ENCODE measurements at places on chromosomes 16 and 17.

- DNase-seq = no peak
These were observed 8.7 kb upstream of the CAVIN1 start for GRCh38 chr17:42431758-42432161.

GRCh38 chr16:84528322-84528721 lies 23.9 kb upstream of the MEAK7 start:
- DNase-seq = no peak

DNA sequence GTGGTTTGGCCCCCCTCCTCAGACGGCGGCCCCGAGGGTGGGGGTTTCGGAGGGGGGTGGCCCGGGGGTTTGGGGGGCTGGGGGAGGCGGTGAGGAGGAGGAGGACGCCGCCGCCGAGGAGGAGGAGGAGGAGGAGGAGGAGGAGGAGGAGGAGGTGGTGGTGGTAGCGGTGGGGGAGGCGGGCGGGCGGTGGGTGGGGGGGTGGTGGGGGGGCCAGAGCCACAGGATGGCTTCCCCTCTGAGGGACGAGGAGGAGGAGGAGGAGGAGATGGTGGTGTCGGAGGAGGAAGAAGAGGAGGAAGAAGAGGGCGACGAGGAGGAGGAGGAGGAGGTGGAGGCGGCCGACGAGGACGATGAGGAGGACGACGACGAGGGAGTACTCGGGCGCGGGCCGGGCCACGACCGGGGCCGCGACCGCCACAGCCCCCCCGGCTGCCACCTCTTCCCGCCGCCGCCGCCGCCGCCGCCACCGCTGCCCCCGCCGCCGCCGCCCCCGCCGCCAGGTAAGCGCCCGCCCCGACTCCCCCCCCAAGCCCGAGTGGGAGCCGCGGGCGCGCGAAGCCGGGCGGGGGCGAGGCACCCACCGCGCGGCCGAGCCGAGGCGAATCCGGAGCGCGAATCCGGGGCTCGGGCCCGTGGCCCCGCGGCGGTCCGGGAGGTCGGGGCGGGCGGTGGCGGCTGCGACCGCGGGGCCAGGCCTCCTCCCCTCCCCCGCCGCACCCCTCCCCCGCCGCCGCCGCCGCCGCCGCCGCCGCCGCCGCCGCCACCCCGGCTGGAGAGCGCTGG lies 3.8 kb upstream of the CHD3 start:
- no peak for DNase-seq

DNA sequence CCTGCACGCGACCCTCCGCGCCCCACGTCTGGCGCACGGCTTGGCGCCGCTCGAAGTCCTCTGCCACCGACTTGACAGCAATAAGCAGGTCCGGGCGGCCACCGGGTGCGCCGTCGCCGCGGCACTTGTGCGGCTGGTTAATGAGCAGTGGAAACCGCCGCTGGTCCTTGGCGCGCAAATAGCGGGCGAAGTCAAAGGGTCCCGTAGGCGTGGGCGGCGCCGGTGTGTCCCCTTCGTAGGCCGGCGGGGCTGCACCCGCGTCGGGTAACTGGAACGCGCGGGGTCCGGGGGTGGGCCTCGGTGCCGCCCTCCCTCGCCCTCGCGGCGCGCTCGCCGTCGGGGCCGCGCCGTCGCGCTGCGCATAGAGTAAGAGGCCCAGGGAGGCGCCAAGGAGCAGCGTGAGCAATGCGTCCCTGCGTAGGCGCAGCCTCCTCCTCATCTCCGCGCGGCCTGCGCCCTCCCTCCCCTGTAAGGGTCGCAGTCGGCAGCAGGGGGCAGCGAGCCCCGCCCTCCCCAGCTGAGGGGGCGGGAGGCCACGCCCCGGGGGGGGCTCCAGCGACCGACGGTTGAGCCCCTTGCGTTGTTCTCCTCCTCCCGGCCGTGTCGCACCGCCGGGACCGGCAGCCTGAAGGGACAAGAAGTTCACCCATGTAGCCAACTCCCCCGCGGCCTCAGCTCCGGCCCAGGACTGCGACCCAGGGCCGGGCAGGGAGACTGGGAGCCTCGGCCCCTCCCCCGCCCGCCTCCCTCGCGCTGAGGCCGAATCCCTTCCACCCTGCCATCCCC lies 558 bp downstream of the B3GNT9 start:
- peak; percentile 83 for DNase-seq

GRCh38 chr17:48595278-48595999 lies 1.9 kb upstream of the HOXB5 start:
- DNase-seq = no peak

GRCh38 chr17:73952480-73953205 lies 250.8 kb upstream of the RPL38 start:
- peak; percentile 92 for DNase-seq

DNA sequence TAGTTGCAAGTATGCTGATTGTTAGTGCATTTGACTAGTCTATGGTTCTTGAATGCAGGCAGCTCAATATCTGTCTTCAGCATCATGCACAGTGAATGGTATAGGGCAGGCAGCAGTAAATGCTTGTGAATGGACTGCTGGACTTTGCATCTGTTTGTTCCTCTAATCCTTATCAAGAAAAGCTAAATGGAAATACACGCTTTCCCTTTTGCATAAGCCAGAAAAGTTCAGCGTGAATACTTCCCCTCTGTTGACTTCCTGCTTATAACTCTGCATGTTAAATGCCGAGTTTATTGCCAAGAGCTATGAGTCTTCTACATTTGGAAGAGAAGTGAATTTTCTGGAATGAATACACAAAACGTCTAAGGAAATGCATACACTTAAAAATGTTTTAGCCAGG lies 127.9 kb upstream of the CPHXL start:
- DNase-seq = no peak

DNA sequence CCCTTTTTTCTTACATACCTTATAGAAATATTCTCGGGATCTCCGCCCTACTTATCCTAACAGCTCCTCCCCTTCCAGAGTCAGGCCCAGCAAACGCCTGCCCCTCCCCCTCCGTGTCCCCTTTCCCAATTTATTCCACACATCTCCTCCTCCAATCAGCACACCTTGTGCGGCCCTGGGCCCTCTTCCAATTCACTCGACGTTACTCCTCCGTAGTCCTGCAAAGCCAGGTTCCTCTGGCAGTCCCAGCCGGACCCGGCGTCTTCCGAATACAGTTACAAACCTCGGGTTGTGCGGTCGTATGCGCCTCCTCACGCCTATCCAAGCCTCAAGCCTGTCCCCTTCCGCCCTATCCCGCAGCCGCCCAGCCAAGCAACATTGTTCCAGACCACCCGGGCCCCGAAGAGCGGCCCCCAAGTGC lies 677 bp downstream of the CBX1 start:
- peak; percentile 78 for DNase-seq

DNA sequence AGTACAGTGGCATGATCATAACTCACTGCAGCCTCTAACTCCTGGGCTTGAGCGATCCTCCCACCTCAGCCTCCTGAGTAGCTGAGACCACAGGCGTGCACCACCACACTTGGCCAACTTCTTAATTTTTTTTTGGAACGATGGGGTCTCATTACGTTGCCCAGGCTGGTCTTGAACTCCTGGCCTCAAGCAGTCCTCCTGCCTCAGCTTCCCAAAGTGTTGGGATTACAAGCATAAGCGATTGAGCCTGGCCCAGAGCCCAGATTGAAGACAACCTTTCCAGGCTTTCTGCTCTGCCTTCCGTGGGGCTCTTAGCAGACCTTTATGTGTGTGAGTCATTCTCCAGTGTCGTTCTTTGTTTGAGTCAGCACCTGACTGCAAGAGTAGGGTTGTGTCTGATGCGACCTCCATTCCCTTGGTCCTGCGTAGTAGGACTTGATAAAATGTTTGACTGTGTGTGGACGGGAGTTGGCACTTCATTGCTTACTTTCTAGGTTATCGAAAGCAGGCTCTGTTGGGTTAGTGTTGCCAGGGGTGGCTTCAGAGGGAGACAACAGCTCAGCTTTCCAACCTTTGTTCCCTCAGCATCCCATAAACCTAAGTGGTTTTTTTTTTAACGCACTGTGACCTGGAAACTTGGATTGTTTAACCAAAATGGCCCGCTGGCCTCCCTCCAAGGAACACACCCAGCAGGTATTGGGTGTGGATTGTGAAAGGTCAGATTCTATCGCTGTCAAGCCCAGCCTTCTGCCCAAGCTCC lies 26.4 kb downstream of the EEF2K start:
- no peak for DNase-seq

DNA sequence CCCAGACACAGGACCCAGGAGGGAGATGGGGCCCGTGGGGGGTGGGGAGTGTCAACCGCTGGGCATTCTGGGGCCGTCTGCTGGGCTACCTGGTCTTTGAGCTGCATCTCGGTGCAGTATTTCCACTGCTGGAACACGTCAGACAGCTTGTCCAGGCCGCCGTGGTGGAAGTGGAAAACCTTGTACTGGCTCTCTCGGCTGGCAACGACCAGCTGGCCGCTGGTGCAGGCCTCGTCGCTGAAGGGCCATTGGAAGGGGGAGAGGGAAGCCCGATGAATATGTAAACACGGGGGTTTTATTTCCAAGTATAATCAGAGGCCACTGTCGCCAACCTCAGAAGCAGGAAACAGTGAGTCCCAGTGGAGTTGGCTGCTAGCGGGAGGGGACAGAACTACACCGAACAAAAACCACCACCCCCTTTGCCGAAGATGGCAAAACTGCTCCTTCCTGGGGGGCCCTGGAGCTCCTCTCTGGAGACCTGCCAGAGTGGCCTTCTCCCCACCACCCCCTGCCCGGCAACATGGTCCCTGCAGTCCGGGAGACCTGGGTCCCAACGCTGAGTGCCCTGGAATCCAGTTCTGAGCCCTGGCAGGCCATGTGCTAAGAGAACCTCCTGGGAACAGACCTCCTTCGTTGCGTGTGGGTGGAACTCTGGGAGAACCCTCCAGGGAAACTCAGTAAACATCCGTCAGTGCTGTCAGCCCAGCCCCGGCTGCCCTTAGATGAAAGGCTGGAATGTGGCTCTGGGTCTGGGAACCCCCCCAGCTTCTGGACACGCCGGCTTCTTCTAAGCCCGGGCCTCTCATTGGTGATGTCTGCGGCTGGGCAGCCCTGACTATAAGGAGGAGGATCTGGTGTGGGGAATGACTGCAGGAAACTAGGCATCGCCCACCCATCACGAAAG lies 84.1 kb downstream of the TBC1D16 start:
- DNase-seq = no peak

- no peak for DNase-seq
These were observed 365.7 kb downstream of the NPIPA8 start for GRCh38 chr16:17970816-17971331.

GRCh38 chr17:16428098-16428882 lies 12.9 kb downstream of the TRPV2 start:
- peak; percentile 82 for DNase-seq

- no peak for DNase-seq
These were observed 32.7 kb downstream of the CMC2 start for GRCh38 chr16:80973991-80974390.

- DNase-seq = no peak
These were observed 16.5 kb upstream of the SOX9 start for GRCh38 chr17:72104164-72104862.

GRCh38 chr17:44113868-44114840 lies 9.3 kb downstream of the HDAC5 start:
- DNase-seq = no peak

DNA sequence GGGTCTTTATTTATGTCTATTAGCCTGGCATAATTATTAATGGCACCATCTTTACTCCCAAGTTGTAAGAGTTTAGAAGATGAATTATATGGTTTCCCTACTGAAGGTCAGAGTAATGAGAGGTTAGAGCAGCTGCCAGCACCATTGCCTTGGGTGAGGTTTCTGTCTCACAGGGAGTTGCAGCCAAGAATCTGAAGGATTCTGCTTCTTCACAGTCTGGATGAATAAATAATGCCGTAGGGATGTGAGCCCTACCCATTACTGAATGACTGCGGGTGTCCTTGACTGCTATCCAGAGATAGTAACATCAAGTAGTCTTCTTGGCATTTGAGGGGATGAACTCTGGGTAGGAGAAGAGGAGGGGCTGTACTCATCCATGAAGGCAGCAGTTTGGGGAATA lies 52.8 kb upstream of the SMIM36 start:
- DNase-seq = no peak

DNA sequence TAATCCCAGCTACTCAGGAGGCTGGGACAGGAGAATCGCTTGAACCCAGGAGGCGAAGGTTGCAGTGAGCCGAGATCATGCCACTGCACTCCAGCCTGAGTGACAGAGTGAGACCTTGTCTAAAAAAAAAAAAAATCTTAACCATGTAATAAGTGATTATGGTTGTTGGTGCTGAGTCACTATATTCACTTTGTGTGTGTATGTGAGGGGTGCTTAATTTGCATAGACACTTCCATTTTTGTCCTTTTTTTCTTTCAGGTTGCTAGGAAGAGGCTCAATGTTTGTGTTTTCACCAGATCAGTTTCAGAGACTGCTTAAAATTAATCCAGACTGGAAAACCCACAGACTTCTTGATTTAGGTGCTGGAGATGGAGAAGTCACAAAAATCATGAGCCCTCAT lies 18.2 kb downstream of the METTL9 start:
- DNase-seq = no peak

- no peak for DNase-seq
These were observed 5.1 kb downstream of the GDPD3 start for GRCh38 chr16:30108059-30108850.

DNA sequence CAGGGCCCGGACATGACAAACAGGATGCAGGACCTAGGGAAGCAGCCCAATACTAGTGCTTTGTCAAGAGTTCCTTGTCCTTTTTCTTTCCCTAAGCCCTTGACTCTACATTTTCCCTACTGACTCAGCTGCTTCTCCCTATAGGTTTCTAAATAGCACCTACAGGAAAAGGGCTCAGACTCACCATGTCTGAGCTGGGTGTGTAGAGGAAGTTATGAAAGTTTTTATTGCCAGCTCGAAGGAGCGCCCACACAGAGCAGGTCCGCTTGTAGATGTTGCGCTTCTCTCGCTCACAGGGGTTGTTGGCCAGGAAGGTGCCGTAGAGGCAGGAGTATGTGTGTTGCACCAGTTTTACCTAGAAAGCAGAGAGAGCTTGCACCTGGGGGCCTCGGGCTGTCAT lies 10.6 kb downstream of the MTMR4 start:
- no peak for DNase-seq

- DNase-seq = peak; percentile 56
These were observed 10.4 kb upstream of the WFDC1 start for GRCh38 chr16:84284154-84284722.

DNA sequence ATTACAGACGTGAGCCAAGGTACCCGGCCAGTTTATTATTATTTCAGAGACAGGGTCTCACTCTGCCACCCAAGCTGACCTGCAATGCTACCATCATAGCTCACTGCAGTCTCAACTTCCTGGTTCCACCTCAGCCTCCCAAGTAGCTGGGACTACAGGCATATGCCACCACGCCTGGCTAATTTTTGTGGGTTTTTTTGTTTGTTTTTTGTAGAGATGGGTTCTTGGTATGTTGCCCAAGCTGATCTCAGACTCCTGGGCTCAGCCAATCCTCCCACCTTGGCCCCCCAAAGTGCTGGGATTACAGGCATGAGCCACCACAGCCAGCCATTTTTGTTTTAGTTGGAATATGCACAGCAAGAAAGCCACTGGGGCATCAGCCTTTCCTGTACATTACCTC lies 115.7 kb downstream of the MRM1 start:
- no peak for DNase-seq

GRCh38 chr16:22665803-22666202 lies 148.2 kb upstream of the HS3ST2 start:
- DNase-seq = no peak

- no peak for DNase-seq
These were observed 3.7 kb upstream of the VAT1L start for GRCh38 chr16:77784441-77785372.

DNA sequence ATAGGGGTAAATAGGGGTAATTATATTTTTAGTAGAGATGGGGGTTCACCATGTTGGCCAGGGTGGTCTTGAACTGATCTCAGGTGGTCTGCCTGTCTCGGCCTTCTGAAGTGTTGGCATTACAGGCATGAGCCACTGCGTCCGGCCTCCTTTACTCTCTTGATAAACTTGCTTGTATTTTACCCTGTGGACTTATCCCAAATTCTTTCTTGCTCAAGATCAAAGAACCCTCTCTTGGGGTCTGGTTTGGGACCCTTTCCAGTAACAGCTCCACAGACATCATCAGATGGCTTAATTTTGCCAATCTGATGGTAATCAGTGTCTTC lies 5.6 kb upstream of the C1QTNF1 start:
- DNase-seq = no peak
